ENCODE measurements at places on chromosomes 7 and 10.

- no peak for DNase-seq
Observed at GRCh38 chr10:59991661-59992060, 85.3 kb upstream of the CCDC6 start.

- no peak for DNase-seq
Observed at GRCh38 chr7:22730921-22731654, 4.1 kb downstream of the IL6 start.

DNA sequence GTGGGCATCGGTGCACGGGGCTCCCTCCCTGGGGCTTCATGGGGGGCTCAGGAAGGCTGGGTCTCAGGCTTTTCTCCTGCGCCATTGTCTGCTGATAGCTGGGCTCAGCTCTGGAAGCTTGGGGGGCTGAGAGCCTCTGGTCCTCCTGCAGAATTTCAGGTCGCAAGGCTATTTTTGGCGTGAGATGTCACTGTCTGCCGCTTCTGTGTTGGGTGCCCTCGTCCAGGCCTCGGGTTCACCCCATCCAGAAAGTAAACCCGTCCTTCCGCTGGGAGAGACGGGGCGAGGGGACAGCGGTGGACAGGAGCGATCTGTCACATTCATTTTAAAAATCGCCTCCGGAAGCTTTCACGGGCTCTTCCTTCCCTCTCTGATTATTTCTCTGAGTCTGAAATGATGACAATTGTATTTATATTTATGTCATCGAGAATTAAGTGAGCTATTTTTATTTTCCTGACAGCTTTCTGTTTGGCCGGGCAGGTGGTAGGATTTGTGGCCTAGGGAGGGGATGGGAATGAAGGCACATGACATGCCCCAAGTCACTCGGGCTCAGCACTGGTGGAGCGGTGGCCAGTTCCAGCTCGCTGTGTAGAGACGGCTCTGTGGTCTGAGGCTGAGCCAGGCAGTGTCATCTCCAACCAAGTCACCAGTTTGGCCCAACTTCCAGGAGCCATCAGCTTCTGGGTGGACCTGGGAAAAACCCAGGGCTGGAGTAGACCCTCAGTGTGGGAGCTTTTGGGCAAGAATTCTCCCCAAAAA is 40.7 kb upstream of the AP5Z1 start:
- no peak for DNase-seq

- DNase-seq, result no peak
Observed at GRCh38 chr7:144027070-144027469, 21.7 kb upstream of the OR2A5 start.

GRCh38 chr7:18685971-18686370 is 190.4 kb downstream of the HDAC9 start:
- no peak for DNase-seq

GRCh38 chr7:130938661-130939060 is 204.7 kb upstream of the KLF14 start:
- no peak for DNase-seq

- DNase-seq, result no peak
Observed at GRCh38 chr10:121289800-121290199, 308.4 kb downstream of the FGFR2 start.

GRCh38 chr10:84329196-84329611 is 815 bp downstream of the CCSER2 start:
- DNase-seq, result peak; percentile 84

- no peak for DNase-seq
Observed at GRCh38 chr10:98959379-98959778, 276.3 kb downstream of the HPSE2 start.

- no peak for DNase-seq
Observed at GRCh38 chr7:30842542-30843451, 68.9 kb upstream of the AQP1 start.

DNA sequence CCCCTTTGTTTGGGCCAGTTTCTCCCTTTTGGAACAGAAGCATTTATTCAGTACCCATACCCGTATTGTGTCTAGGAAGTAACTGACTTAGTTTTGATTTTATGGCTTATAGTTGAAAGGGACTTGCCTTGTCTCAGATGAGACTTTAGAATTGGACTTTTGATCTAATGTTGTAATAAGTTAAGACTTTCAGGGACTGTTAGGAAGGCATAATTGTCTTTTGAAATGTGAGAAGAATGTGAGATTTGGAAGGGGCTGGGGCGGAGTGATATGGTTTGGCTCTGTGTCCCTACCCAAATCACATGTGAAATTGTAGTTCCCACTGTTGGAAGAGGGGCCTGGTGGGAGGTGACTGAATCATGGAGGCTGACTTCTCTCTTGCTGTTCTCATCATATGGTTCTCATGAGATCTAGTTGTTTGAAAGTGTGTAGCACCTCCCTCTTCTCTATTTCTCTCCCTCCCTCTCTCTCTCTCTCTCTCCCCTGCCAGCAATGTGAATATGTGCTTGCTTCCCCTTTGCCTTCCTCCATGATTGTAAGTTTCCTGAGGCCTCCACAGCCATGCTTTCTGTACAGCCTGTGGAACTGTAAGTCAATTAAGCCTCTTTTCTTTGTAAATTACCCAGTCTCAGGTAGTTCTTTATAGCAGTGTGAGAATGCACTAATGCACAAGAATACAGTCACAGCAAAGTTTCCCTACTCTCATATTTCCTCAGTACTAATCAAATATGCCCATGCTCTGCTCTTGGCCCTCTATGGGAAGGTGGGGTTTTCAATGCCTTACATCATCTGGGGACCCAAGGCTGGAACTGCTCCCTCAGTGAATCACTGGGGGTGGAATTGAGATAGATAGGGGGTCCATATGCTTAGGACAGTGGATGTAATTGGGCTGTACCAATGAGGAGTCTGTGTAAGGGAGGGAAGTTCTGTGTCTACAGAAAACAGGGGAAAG is 17.2 kb upstream of the AKR1C1 start:
- no peak for DNase-seq

DNA sequence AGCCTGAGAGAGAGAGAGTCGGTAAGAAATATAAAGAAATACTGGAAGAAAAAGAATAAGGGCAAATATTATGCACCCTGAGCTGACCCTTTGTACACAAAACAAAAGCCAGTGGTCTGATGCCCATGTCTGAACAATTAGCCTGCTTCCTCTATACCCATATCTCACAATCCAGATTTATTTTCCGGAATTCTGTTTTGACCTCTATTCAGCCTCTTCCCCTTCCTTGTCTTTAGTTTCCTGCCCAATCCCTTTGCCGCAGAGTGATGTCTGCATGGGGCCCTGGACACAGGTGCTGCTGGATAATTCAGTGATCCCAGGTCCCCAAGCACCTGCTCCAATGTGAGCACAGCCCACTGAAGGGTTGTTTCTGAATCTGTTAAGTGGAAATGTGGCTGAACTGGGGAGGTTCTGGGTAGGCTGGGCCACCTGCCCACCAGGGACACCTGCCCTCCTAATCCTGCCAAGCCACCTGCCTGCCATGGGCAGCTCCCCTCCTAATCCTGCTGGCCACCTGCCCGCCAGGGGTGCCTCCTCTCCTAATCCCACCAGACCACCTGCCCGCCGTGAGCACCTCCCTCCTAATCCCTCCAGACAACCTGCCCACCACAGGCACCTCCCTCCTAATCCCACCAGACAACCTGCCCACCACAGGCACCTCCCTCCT is 23.0 kb downstream of the ADGRA1 start:
- no peak for DNase-seq

GRCh38 chr10:49650724-49651034 is 28.8 kb upstream of the C10orf53 start:
- DNase-seq, result no peak

All from activated T-cell treated with anti-CD3 and anti-CD28 coated beads, Interleukin-2, amount 50 U/mL, for 72 hours (primary cell).